Activated CD4-positive, alpha-beta T cell treated with anti-CD3 and anti-CD28 coated beads, Interleukin-10, Interleukin-2, amounts not matched to agents 100 ng/mL and 50 ng/mL, durations not matched to agents 16 hours and 8 hours (primary cell): ENCODE measurements at places on chromosomes 2 and 18.

DNA sequence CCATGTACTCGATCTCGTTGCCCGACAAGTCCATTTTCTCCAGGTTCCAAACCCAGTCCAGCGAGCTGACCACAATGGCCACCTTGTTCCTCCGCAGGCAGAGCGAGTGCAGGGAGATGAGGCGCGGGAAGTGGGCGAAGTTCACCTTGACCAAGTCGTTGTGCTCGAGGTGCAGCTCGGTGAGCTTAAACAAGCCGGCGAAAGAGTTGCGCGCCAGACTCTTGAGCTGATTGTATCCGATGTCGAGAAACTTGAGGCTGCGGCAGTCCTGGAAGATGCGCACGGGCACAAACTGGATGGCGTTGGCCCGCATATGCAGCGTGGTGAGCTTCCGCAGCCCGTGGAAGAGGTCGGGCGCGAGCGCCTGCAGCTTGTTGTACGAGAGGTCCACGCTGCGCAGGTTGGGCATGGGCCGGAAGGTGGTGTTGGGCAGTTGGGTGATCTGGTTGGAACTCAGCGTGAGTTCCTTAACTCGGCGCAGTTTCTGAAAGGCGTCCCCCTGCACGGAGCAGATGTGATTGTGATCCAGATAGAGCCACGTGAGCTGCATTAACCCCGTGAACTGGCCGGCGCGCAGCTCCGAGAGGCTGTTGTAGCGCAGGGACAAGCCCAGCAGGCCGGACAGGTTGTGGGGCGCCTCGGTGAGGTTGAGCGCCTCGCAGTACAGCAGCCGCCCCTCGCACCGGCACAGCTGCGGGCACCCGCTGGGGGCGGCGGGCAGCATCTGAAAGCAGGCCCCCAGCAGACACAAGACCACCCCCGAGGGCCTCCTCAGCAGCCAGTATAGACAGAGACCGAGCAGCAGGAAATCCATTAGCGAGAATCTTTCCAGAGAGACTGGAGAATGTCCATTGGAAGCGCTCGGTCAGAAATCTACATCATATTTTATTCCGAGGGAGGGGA is 1.3 kb downstream of the LRRTM1 start:
- DNase-seq, result no peak

DNA sequence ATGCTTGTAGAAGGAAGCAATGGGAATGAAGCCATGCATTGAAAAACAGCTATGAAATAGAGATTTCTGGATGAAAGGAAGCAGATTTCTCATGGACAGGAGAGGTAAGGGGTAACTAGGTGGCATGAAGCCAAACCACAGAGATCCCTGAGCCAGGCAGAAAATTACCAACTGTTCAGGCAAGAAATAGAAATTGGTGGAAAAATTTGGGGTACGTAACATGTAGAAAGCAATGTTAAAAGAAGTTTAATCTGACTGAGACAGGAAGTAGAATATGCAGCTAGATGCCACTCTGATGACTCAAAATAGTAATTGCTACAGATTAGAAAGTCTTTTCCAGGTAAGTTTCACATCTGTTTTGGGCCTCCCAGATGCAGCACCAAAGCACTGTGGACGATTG is 928.5 kb upstream of the CELF4 start:
- DNase-seq, result peak; percentile 47

DNA sequence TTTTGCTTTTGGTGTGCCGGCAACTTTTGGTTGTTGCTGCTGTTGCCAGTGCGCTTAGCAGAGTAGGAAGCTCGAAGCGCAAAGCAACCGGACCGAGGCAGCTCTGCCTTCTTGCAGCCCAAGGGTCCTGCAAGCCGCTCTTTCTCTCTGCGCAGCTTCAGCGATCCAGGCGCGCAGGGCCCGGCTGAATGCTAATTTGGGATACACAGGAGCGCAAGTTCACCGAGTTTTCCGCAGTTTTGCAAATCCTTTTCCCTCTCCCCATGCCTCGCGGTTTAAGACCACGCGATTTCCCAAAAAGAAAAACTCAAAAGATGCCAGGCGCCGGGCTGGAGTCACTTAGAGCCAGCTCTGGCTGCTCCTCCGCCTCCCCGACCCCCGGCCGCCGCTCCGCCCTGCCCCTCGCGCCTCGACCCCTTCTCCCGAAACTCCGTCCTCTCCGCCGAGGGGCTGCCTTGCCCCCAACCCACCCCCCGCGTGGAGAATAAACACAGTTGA is 13.5 kb upstream of the SIX3 start:
- DNase-seq, result no peak

- no peak for DNase-seq
These were observed 48.9 kb upstream of the SH3RF3 start for GRCh38 chr2:109080109-109080508.

DNA sequence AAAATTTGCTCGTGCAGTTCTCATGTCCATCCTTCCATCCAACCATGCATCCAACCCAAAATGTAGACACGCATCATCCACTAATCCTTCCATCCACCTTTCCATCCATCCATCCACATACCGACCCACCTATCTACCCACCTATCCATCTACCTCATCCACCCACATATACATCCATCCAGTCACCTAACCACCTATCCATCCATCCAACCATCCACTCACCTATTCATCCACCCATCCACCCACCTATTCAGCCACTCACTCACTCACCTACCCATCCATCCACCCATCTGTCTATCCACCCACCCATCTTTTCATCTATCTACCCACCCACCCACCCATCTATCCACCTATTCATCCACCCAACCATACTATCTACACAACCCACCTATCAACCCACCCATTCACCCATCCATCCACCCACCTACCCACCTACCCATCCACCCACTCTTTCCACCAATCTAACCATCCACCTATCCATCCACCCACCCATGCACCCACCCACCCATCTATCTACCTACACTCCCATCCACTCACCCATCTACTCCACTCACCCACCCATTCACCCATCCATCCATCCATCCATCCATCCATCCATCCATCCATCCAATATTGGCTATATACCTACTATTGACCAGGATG is 94.3 kb downstream of the VAPA start:
- DNase-seq, result no peak

- no peak for DNase-seq
These were observed 61.0 kb downstream of the BIN1 start for GRCh38 chr2:127045792-127046501.

DNA sequence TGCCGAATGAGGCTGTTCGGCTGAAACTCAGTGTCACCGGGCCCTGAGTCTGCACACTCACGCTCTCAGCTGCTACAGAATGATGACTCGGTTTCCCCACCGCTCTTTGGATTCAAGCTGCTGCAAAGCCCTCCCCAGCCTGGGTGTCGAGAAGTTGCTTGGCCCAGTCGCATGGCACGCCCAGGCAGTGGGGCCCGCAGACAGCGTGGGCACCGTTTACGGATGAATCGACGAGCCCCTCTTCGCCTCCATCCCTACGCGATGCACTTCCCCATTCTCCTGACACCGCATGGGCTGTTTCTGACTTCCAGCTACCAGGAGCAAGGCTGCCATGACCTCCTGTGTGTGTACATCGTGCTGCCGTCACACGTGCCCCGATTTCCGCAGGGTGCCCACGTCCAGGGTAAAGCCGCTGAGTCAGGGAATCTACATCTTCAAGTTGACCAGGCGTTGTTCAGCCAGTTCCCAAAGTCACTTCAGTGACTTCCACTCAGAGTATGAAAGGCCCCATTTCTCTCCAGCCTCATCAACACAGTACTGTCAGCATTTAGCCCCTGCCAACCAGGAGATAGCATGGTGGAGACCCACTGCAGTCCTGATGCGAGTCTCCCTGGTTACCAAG is 60.3 kb upstream of the GPC1 start:
- DNase-seq, result no peak

- DNase-seq, result peak; percentile 69
These were observed 118.1 kb upstream of the EPAS1 start for GRCh38 chr2:46179037-46179621.

- no peak for DNase-seq
These were observed 280.7 kb upstream of the ZC3H15 start for GRCh38 chr2:186205254-186205911.

DNA sequence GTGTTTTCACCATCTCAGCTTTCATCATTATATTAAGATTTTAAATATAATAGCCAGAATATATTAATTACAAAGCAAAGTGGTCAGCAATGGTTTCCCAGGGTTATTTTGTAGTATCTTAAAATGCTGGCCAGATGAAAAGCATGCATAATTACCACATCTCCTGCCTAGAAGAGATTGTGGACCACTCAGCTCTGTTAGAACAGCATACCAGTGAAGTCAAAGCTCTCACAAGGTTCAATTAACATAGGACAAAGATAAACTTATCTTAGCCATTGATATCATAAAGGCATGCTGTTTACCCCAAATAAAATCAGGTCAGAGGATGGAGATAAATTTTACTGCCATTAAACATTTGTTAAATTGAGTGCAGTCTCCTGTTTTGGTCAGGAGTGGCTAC is 19.3 kb upstream of the PDE1A start:
- no peak for DNase-seq

DNA sequence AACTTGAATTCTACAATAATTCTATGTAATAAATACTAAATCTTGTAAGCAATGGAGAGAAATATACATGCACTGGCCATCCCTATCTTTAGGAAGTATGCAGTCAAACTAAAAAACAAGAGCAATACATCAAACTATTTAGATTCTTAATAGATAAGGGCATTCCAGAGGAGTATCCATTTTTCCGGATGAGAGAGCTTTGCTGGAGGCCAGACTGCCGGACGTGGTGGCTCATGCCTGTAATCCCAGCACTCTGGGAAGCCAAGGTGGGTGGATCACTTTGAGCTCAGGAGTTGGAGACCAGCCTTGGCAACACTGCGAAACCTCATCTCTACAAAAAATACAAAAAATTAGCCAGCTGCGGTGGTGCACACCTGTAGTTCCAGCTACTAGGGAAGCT is 60.8 kb downstream of the KIF5C start:
- no peak for DNase-seq

- no peak for DNase-seq
These were observed 20.2 kb upstream of the EMILIN2 start for GRCh38 chr18:2826581-2826980.

- no peak for DNase-seq
These were observed 262.8 kb upstream of the AGAP1 start for GRCh38 chr2:235230821-235231601.

DNA sequence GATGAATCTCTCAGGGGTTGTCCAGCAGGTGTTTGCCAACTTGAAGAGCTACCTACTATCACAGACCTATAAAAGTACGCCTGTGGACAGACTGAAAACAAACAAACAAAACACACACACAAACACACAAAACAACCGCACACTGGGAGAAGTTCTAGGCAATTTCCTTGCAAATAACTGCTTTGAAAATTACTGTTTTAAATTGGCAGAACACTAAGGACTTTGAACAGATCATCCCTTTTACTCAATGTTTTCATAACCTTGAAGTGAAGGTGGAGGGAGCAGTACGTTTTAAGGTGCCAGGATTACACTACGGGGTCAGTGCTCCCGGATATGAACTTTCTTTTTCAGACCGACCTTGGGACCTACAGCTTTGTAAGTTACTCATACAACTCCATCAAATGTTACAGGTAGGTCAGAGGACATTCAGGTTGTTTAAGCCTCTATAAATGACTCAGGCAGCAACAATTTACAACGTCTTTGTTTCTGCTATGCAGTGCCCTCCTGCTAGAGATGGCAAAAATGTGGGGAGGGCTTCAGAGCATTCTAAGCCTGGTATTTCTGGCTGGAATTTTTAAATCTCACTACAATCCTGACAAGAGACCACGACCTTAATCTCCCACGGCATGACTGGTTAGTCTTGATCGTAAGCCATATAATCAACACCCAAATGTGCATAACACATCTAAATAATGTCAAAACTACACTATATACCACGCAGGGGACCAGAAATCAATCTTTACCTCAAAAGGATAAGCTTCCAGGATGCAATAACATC is 1.4 kb upstream of the SLC20A1 start:
- no peak for DNase-seq

DNA sequence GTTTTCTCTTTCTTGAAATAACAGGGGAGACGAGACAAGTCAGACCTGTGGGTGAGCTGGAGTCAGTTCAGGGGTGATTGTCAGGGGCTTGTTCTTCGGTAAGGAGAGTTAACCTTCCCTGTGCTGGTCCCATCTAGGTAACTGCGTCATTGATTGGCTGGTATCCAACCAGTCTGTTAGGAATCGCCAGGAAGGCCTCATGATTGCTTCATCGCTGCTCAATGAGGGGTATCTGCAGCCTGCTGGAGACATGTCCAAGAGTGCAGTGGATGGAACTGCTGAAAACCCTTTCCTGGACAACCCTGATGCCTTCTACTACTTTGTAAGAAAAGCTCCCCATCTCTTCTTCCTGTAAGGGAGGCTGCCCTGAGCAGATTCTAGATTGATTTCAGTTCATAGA is 21.3 kb downstream of the PLEK start:
- DNase-seq, result no peak

DNA sequence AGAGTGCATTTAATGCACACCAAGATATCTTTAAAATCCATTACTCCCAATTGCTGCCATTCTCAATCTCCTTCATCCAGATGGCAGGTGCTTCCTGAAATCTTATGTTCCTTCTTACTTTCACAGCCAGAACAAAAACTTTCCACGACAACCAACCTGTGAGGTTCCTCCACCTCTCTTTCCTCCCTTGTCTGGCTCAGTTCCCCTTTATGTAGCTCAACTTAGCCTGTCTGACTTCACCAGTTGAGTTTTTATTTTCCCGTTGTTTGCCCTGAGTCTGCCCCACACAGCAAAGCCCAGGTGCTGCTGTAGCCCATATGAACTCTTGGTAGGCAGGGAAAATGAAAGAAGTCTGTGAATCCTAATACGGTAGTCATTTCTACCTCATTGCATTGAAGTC is 112.5 kb downstream of the MREG start:
- no peak for DNase-seq

GRCh38 chr2:128363934-128364361 is 45.3 kb upstream of the HS6ST1 start:
- DNase-seq, result no peak

DNA sequence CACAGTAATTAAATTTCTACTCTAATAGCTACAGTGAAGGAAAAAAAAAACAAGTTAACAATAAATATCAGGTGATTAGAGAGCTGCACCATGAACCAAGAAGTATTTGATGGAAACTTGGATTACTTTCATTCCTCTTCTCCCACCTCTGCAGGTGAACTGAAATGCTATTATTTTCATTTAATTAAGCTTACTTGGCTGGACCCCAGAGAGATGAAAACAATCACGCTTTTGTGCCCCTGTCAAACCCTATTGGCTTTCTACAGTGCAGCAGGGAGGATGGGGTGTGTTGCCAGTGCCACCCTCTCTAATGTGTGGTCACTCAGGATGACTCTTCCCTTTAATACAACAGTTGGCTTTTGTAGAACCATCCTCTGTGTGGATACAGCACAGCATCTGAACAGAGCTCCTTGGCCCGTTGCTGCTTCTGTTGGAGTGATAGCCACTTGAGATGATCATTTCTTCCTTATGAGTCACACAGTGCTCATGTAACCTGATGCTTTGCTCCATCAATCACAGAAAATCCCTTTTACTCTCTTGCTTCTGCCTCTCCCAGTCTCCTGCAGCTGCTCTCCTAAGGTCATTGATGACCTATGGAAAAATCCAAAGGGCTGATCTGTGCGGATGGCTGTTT is 5.5 kb upstream of the ARL4C start:
- no peak for DNase-seq
